AG09309 (cell line): ENCODE measurements at places on chromosomes 6 and 20.

GRCh38 chr6:164401871-164402270 is 907.5 kb downstream of the C6orf118 start:
- DNase-seq: no peak

DNA sequence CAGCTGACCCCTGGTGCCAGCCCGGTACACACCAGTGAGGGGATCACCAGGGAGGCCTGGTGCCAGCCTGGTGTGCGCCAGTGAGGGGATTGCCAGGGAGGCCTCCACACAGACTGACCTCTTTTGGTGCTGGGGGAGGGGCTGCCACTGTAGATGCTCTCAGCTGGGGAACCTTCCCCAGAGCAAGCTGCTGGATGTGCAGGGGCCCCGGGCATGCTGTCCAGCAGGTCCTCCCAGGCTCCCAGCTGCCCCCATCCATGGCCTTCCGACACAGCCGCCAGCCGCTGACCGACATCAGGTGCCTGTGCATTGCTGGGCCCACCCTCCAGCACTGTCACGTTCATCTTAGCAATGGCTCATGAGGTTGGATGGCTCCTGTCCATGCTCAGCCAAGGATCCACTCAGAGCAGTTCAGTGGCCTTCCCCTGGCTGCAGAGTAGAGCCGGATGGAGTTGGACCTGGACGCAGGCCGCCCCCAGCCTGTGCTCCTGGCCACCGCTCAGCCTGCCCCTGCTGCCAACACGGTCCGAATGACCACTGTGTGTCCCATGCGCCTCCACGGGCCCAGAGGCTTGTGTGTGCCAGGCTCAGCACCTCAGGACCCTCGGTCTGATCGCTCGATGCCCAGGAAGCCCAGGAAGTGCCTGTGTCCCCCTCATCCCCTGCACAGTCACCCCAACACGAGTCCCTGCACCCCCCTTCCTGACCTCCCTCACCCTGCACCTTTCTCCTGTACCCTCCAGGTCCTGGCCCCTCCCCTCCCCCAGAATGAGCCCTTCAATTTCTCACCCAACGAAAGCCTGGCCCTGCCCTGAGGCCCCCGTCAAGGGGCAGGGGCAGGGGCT is 95.7 kb downstream of the YTHDF1 start:
- no peak for DNase-seq

GRCh38 chr20:328975-329695 is 3.8 kb downstream of the SOX12 start:
- no peak for DNase-seq

- DNase-seq: no peak
Measured at GRCh38 chr6:116074732-116075390, 14.2 kb upstream of the FRK start.

DNA sequence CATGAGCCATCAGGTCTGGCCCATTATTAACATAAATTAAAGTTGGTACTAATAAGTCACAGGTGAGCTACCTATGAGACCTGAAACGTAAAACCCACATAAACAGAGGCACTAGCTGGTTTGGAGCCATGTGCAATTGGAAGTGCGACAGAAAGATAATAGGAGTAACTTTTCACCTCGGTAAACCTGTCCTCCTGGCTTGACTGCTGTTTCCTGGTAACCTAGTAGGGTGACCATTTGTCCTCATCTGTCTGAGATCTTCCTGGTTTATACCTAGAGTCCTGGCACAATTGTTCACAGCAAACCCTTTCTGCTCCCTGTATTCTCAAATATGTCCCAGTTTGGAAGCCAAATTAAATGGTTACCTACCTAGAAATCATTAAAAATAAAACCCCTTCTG is 7.4 kb downstream of the TBC1D20 start:
- no peak for DNase-seq

GRCh38 chr6:31528821-31529328 is at the start of gene MCCD1:
MCCD1 (plus strand) TSS chr6:31528962; CDS start chr6:31529015, 53 bp downstream.
- DNase-seq: no peak

- DNase-seq: no peak
Measured at GRCh38 chr6:26109772-26110171, 22.5 kb downstream of the HFE start.

- no peak for DNase-seq
Measured at GRCh38 chr20:64258071-64258823, 2.7 kb downstream of the PCMTD2 start.

DNA sequence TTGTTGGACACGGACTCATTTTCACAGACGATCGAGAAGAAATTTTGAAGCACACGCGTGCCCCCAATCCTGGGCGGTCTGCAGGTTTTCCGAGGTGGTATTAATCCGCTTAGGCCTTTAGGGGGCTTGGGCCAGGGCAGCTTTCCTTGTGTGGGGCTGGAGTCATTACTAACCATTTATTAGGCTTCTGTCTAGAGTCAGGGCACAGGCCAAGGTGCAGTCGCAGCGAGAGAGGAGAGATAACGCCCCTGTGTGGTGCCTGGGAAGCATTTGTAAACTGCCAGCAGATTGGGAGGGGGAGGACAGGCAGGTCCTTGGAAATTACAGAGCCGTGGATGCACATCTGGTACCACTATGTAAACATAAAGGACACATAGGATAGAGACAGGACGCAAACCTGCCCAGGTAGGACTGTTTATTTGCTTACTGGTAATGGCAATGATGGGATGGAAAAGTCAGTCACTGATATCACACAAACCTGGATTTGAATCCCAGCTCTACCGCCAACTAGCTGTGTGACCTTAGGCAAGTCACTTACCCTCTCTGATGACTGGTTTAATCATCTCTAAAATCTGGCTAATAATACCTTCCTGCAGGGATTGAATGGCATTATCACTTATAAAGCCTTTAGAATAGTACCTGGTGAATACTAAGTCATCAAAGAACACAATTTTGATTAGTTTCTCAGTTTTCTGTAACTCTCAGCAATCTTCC is 76.4 kb downstream of the TMEM242 start:
- DNase-seq: no peak

- DNase-seq: no peak
Measured at GRCh38 chr6:97129106-97129505, 153.9 kb downstream of the MMS22L start.

DNA sequence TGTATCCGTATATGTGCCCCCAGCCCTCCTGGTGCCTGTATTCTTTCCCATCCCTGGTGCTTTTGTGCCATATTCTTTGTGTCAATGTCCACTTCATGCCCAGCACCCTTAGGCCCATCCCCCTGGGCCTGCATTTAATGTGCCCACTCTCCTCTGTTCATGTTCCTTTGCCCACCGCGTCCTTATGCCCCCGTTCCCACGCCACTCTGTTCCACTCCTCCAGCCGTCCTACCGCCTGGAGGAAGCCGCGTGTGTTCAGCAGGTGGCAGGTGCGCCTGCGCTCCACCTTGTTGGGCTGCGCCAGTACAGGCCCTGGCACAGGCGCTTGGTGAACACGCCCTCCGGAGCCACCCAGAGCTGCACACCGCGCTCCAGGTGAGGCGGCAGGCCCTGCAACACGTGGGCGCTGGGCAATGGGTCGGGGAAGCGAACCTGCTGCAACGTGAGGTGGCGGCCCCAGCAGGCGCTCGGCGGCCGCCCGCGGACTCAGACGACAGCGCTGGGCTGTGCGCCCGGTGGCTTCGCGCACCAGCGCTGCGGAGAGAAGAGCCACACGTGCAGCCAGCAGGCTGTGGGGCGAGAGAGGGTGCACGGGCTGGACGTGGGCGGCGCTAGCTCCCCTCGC is 4.0 kb upstream of the FOXS1 start:
- no peak for DNase-seq

GRCh38 chr6:52337633-52338290 is 24.2 kb upstream of the PAQR8 start:
- no peak for DNase-seq

DNA sequence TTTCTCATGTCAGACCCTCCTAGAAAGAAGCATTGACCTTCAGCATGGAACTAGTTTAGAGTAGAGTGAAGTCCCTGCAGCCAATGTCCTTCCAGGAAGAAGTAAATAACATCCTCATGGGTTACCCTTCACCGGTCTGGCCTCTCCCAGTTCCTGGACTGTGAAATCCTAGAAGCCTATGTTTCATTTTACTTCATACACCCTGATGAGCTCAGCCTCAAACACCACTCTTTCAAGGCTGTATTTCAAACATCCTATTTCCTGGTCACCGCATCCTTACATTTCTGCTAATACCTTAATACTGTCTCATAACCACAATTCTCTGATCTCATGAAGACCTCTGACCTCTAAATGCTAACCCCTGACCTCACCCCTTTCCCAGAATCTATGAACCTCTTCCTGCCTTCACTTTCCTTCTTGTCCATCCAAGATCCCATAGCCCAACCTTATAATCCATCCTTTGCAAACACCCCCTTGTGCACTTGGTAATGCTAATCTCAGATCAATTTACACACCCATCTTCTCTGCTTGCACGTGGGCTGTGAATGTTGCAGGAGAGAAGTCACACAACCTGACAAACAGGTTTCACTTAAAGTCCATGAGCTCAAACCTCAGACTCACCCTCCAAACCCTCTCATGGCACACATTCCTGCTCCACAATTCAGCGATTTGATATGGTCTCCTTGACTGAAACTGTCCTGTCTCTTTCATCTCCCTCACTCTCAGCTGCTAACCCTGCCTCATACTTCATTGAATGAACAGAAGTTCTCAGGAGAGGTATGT is 30.2 kb downstream of the SLC2A10 start:
- no peak for DNase-seq

DNA sequence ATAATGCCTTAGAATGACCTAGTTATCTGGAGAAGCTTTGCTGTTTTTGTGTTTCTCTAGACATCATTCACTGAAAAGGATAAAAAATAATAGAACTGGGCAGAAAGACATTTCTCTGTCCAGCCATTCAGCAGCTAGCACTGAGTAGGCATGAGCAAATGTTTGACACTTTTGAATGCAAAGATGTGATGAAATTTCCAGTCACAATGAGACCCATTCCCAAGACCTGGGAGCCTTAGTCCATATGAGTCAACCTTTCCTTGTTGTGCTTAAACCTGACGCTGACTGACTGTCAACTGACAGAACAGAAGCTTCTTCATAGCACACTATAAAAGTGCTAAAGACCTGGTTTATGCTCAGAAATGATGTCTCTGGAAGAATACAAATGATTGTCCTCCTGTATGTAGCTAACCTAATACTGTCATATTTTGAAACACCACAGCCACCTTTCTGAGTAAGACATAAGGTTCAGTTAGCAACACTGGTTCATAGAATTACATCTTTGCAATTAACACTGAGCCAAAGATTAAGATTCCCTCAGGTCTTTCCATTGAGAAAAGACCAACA is 17.1 kb downstream of the RALGAPA2 start:
- no peak for DNase-seq

DNA sequence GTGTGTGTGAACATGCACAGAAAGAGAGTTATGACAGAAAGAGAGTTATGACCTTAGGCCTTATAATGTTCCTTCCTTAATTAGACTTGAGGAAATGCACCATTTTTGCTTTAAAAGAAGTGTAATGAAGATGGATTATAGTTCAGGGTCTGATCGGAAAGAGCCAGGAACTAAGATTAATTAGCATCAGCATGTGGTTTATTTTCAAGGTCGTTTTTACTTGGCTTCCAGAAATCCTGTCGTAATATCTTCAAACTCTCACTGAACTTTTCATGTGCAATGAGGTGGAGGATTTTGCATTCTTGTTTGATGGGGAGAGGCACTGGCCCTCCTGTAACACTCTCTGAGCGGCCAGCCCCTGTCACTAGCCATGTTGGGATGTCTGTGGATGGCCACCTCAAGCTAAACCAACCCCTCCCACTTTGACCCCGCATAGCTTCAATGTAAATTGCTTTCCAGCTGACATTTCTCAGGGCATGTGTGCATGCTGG is 116.8 kb downstream of the CDC5L start:
- no peak for DNase-seq

DNA sequence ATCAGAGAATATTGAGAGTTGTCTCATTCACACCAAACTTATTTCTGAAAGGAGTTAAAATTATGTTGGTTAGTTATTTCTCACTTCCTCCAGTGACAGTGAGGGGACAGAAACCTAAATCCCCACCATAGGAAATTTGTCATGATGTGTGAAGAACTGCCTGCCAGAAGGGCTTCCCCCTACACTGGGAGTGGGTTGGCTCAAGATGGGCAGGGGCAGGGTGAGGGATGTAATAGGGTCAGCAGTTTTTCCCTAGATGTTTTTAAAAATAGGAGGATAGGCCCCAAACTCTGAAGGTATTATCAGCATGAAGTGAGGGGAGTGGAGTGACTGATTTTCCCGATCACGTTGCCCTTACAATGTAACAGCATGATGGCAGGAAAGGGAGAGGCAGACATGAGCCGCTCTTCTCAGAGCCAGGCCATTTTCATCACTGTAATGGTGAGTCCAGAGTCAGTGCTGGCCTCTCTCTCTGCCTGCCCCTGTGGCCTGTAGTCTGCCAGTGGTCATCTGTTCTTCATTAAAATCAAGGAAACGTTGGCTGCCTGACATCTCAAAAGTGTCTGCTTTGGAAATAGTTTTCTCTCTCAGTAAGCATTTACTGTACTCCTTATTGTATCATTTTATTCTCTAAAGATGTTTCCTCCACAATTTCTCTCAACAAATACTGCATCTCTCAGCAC is 59.8 kb upstream of the SYNJ2 start:
- peak; percentile 79 for DNase-seq

- no peak for DNase-seq
Measured at GRCh38 chr20:1287787-1288569, 21.9 kb downstream of the SNPH start.

DNA sequence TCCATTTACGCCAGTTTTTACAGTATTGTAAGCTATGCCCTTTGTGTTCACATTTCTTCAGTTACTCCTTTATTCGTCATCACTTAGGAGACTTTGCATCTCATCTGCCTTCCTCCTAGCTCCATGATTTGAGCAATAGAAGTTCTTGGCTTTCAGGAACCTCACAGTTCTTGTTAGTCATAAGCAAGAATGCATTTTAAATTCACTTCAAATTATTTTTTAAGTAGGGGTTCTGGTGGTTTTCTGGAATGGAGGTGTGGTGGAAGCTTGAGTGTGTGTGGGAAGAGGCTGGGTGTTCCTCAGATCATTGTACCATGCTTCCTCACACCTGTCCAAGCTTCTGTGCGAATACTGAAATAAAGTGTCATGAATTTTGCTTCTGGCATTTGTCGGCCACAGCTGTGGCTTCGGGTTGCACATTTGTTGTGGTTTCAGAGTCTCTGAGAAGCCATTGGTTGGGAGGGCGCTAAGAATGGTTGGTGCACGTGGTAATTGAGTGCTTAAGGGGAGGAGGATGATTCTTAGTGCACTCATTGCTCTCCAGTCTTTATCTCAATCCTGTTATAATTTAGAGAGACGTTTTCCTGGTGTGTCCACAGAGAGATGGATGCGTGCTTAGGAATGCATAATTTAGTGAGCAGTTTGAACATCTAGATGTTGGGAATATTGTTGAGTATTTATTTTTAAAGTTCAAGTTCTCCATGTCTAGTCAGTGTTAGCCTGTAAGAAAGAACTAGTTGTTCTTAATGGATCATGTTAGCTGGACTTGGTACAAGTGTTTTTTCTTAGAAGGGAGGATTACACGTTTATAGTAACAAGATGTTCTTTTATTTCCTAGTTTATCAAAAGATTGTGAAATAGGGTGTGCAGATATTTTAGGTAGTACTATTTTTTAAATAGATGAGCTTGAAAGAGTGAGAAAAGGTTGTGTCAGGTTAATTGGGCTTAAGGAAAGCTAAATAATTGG is 31.9 kb downstream of the FOXO3 start:
- peak; percentile 79 for DNase-seq

GRCh38 chr6:70956451-70957283 is at the start of gene B3GAT2:
B3GAT2 (minus strand) TSS chr6:70957060; CDS start chr6:70956429, 631 bp downstream.
- DNase-seq: no peak

GRCh38 chr6:116373940-116374339 is 3.2 kb downstream of the DSE start:
- no peak for DNase-seq

- DNase-seq: no peak
Measured at GRCh38 chr20:54389596-54390280, 85.7 kb upstream of the DOK5 start.
